Epithelial cell of proximal tubule (primary cell): ENCODE measurements at places on chromosomes 4 and X. TPM values are rescaled to one million over a fixed set of nuclear protein-coding genes. Genes with fewer than 3 reads are reported as not detected.

The RELL1 gene
- total RNA-seq, result 45.8 and 69.7 TPM in 2 replicates

GRCh38 chrX:45063319-45064095, 137.2 kb downstream of the DIPK2B start:
- DNase-seq, result peak; percentile 9

DNA sequence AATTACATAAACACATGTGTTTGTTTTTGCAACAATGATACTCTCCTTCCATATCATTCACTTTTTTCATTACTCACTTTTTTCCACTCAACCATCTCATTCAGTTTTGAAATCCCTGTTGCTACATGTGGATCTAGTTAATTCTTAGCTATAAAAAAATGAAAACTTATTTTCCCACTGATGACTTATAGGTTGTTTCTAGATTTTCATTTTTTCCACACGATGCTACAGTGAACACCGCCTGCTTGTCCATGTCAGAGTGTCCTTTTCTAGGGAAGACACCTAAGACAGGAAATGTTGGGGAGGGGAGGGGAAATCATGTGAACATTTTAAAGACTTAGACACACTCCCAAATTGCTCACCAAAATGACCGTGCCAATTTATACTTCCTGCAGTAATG, 70.2 kb downstream of the SUPT20HL2 start:
- no peak for DNase-seq

The MAN2B2 gene
- total RNA-seq, result 13.0 and 20.6 TPM in 2 replicates

GRCh38 chrX:18946157-18946556, 37.8 kb downstream of the PHKA2 start:
- no peak for DNase-seq

- no peak for DNase-seq
Observed at GRCh38 chrX:41250867-41251266, 83.1 kb upstream of the DDX3X start.

- no peak for DNase-seq
Observed at GRCh38 chr4:74499986-74500781, 55.2 kb downstream of the AREG start.

DNA sequence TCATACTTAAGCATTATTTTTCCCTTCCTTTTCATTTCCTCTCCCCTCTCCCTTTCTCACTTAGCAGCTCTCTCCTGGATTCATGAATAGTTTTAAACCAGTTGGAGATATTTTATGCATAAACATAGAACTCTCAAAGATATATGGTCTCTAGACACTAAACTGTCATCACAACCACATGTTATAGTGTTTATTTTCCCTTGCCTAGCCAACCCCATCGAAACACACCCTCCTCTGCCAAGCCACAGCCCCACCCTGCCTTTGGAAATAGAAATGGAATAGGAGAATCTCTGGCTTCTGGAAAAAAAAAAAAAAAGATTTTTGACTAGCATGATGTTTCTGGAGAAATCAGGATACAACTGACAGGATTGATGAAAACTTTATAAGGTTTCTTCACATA, 64.8 kb upstream of the RBPJ start:
- no peak for DNase-seq

DNA sequence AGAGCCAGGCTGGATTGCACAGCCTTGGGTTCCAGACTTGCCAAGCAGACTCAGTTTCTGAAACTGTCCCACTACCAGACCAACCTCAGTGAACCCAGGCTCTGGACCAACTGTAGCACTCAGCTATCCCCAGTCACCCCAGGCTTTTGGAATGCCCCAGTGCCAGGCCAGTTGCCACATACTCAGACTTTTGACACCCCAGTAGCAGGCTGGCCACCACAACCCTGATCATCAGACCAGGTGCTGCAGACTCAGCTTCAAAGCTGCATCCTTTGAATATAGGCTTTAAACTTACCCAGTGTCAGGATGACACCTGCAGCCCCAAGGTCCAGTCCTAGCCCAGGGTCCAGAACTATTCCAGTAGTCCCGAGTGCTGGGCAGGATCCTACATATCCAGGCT, 1389.9 kb downstream of the ARAP2 start:
- no peak for DNase-seq

DNA sequence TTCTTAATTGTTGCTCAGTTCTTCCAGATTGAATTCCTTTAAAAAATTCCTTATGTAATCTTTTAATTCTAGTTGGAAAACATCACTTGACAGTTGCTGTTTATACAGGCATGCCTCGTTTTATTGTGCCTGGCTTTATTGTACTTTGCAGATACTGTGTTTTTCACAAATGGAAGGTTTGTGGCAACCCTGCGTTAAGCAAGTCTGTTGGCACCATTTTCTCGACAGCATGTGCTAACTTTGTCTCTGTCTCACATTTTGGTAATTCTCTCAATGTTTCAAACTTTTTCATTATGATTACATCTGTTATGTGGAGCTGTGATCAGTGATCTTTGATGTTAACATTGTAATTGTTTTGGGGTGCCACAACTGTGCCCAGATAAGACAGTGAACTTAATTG, 33.4 kb downstream of the ZCCHC12 start:
- DNase-seq, result no peak

GRCh38 chrX:48461830-48462229, 8.2 kb downstream of the SLC38A5 start:
- no peak for DNase-seq

The TRPC5OS gene
- total RNA-seq, result not detected in 2 replicates

- DNase-seq, result no peak
Observed at GRCh38 chr4:125397226-125397625, 82.5 kb downstream of the FAT4 start.

GRCh38 chr4:4413373-4413725, 26.4 kb downstream of the NSG1 start:
- no peak for DNase-seq

GRCh38 chr4:48162162-48162561, 28.1 kb upstream of the TXK start:
- DNase-seq, result no peak

GRCh38 chr4:183081116-183081469, 18.0 kb upstream of the WWC2 start:
- DNase-seq, result no peak

GRCh38 chr4:110196206-110196870, 2.1 kb downstream of the ELOVL6 start:
- DNase-seq, result no peak

The FRAS1 gene
- total RNA-seq, result 7.0 and 9.1 TPM in 2 replicates

DNA sequence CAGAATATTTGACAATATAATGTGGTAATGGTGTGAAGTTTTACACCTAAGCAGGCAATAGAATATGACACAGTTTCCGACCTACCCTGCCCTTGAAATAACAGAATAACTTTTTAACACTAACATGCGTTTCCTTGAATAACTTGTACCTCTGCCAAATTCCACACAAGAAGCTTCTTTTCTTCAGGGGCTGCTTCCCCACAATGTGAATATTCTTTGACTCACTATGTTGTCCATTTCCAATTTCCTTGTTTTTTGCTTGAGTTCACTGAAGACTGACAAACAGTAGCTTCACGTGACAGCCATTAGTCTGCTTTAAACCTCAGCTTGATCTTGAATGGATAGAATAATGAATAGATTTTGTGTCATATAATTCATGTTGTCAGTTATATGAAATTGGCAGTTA, 14.3 kb downstream of the SHROOM3 start:
- DNase-seq, result peak; percentile 83

- DNase-seq, result no peak
Observed at GRCh38 chrX:53223068-53223693, 1.8 kb downstream of the KDM5C start.

The UCP1 gene
- 0.43 TPM in 1 of 2 replicates, not detected in the other for total RNA-seq

DNA sequence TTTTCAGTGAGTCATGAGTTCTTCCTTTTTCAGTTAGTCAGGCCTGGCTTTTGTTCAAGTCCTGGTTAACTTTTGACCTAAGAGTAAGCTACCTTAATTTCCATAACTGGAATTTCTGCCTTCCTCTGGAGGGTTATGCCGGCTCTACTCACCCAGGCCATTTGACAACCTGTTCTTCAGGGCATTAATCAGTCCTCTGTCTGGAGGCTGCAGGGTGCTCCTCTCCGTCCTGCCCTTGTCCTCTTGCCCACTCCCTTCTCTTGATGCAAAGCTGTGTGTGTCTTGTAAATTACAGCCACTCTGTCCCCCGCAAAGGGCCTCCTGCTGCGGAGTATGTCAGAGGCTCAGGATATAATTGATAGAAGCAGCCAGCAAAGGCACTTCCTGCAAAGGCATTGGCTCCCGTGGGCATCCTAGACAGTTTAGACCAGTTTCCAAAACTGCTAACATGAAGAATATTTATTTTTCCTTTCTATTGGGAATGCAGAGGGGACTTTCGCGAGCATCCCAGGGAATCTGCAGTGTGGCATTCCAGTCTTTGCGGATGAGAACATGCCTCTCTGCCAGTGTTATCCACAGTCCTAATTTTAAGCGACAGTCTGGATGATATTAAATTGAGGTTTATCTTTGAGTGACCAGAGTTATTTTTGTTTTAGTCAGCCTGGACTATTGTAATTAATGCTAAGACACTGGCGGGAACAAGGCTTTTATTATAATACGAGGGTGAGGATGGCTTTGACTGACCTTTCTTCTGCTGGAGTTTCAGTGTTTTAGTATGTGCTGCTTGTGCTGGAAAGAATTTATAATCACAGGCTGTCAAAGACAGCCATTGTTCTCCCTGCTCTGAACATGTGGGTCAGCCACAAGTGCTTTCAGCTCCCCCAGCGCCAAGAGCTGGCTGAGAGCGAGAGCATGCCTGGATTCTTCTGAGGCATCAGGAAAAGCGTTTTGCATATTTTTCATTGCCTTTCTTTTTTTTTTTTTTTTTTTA, 74.2 kb downstream of the LIMCH1 start:
- no peak for DNase-seq

The HTN3 gene
- not detected in 2 replicates for total RNA-seq

DNA sequence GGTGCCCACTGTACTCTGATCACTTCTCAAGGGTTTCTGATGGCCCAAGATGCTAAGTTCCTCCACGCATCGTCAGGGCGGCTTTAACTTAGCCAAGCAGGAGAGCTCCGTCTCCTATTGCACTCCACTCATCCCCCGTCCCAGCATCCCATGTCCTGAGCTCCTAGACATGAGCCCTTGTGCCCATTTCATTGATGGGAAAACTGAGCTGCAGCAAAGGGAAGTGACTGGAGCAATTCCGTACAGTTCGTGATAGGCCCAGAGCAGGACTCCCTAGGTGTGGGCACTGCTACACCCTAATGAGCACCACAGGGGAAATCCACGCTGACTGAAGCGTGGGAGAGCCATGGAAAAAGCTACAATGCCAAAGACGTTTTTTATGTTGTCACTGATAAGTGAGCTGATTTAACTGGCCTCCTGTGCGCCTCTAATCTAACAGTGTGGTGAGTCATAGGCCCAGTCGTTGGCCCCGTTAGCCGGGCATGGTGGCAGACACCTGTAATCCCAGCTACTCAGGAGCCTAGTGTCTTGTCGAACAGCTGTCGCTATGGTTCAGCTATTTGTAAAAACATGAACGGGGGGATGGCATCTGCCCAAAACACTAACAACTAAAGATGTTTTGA, 14.9 kb downstream of the NSDHL start:
- DNase-seq, result no peak

DNA sequence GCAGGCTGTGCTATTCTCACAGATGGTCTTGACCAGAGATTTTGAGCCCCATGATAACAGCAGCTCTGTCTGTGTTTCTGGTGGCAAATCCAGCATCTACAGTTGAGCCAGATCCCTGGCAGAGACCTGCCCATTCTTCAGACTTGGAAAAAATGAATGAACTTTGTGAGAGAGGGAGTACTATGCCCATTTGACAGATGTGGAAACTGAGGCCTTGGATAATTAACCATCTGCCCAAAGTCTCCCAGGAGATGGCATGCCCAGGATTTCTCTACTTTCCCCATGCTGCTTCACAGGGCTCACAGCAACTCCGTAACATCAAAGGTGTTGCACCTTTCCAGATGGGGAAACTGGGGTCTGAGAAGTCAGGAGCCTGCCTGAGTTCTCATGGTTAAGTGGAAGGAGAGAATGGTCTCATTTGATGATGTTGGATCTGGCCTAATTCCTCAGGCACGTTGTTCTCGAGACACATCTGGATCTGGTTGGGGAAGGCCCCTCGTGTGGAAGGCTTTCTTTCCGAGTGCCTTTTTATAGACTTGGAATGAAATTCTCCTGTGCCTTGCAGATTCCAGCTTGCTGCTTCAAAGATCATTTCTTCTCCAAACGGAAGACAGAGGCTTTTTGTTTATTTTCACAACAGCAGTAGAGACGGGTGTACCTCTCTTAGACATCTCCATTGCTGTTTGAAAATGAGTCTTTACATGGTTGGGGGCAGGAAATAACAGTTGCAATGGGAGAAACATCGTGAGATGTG, 73.3 kb upstream of the STX18 start:
- DNase-seq, result no peak

- no peak for DNase-seq
Observed at GRCh38 chr4:42050516-42051249, 60.4 kb downstream of the SLC30A9 start.

- DNase-seq, result no peak
Observed at GRCh38 chrX:81874807-81875206, 672.9 kb downstream of the SH3BGRL start.

The SYNPO2 gene
- 0.40 and 0.43 TPM in 2 replicates for total RNA-seq

DNA sequence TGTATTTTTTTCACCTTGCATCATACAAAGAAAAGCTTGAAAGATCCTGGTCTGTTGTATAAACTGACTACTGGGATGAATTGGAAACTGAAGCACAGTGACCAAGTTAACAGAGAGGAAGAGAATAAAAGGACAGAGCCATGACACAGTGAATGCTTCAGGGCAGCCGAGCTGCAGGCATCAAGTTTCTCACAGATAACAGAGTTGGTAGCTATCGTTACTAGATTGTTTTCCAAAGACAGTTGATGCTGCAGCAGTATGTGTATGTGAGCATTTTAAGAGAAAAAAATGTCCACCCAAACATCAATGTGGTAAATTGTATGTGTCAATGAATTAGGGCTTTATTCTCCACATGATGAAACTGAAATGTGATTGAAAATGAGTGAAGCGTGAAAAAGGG, 1032.7 kb downstream of the ADGRL3 start:
- no peak for DNase-seq

The ODAM gene
- total RNA-seq, result not detected in 2 replicates

GRCh38 chr4:67700738-67701516, at the start of gene UBA6:
Gene UBA6, minus strand, starts transcription at chr4:67701155. Its CDS starts 36 bp downstream, at chr4:67701119.
- DNase-seq, result peak; percentile 72

The XPNPEP2 gene
- total RNA-seq, result not detected in 2 replicates

DNA sequence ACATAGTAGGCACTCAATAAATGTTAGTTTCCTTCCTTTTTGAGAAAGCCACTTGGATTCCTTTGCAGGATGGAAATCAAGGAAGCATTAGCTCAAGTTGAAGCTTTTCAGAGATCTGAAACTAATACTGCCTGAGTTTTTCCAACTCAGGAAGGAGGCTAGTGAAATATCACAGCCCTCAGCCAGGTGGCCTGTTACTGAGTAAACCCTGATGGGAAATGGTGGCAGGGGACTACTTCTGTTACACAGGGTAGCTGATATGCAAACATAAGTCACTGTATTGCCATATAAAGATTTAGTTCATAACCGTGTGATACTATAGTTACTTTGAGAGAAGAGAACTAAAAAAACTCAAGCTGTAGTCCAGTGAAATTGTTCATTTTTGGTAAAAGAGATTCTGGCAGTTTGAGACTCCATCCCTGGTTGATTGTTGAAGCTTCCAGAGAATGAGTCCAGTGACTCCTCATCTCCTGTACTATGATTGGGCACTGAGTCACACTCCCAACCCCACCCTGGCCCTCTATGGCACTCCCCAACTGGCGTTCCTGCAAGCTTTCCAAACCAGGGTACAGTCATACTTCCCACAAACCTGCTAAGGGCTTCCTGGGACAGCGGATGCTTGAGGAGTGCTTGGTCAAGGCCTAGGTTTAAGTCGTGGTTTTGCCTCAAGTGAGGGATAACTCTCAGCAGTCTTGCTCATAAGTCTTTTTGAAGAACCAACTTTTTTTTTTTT, 81.8 kb downstream of the MID1IP1 start:
- peak; percentile 27 for DNase-seq

GRCh38 chrX:153922932-153923857, 2.9 kb downstream of the ARHGAP4 start:
- DNase-seq, result no peak

- no peak for DNase-seq
Observed at GRCh38 chr4:152540293-152540674, 4.4 kb upstream of the FBXW7 start.
